ENCODE measurements at places on chromosomes 13 and 19.

DNA sequence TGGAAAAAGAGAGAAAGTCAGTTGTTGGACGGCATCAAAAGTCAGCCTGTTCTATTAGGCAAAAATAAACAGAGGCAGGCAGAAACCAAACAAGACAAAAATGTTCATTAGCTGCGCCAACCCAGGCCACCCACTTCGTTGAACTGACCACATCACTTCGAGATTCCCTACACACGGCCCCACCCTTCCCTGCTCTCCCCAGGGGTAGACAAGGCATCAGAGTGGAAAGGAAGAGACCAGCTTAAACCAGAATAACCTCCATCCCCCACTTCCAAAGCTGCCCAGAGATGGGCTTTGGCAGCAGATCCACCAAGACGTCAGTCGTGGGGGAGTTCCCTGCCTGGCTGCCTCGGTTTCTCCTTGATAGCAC lies 204.6 kb upstream of the TSHZ3 start:
- DNase-seq, result no peak

DNA sequence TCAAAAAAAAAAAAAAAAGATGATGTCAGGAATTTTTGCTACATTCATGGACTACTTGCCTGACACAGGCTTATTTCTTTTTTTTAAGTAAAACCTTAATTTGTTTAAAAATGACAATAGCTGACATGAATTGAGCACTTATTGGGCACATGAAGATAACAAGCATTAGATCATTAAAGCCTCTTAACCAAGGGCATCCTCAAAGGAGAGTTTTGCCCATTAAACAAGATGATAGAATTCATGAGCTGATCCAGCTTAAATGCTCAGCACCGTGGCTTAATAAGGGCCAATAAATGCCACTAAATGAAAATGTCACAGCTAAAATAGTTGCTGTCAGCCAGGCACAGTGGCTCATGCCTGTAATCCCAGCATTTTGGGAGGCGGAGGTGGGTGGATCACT lies 19.3 kb downstream of the FBXO17 start:
- DNase-seq, result no peak

- DNase-seq, result no peak
Observed at GRCh38 chr19:43584484-43584883, 8.9 kb downstream of the PINLYP start.

DNA sequence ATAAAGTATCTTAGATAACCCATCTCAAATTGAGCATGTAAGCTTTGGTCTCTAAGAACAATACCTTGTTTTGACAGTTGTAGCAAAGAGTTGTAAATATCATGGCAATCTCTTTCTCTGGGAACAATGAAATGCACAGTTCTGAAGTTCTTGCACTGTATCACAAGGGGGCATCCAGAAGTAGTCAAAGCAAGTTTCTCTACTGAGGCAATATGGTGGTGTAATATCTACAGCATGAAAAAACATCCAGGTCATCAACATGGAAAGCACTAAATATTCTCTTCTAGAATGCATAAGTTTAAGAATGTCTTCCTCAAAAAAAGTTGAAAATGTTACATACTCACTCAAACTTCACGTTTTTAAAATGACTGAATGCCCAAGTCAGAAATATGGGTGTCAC lies 19.6 kb downstream of the MTMR6 start:
- DNase-seq, result no peak

DNA sequence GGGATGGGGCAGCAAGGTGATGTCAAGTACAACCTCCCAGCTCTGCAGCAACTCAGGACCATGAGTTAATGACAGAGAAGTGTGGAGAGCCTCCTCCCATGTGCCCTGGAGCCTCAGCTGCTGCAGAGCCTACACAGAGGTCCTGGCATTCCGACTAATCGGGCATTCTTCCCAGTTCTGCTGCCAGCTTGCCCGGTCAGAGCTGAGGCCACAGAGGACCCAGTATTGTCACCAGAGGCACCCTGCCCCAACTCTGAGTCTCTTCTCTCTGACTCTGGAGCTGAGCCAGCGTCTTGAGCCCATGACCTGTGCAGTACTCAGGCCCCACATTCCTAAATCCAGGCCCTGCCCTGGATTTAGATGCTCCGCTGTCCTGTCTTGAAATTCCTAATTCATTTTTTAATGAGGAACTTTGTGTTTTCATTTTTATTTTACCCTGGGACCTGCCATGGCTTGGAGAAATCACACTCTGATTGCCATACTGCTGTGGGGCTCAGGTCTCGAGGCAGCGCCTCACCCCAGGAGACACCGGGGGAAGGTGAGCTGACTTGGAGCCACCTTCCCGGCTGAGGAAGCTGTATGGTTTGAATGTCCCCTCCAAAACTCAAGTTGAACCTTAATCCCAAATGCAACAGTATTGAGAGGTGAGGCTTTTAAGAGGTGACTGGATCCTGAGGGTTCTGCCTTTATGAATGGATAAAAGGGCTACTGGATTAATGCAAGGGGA lies 144.9 kb upstream of the ZNF507 start:
- DNase-seq, result no peak

DNA sequence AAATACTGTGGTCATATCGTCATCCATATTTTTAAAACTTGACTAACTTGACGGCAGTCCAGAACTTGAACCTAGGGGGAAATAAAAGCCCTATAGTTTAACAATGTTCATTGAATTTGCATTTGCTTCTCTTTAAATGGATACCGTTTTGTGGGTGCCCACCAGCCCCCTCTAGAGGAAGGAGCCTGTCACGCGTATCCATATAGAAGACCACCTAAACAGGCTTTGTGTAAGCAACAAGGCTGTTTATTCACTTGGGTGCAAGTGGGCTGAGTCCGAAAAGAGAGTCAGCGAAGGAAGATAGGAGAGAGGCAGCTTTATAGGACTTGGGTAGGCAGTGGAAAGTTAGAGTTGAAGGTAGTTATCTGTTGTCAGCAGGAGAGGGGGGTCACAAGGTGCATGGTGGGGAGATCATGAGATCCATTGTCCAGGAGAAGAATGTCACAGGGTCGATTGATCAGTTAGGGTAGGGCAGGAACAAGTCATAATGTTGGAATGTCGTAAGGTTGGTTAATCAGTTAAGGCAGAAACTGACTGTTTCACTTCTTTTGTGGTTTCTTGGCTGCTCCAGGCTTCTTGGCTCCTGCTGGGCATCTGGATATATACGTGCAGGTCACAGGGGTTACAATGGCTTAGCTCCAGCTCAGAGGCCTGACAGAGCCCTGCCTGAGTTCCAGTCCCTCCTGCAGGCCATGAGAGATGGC lies 42.5 kb upstream of the ANKRD10 start:
- DNase-seq, result no peak

DNA sequence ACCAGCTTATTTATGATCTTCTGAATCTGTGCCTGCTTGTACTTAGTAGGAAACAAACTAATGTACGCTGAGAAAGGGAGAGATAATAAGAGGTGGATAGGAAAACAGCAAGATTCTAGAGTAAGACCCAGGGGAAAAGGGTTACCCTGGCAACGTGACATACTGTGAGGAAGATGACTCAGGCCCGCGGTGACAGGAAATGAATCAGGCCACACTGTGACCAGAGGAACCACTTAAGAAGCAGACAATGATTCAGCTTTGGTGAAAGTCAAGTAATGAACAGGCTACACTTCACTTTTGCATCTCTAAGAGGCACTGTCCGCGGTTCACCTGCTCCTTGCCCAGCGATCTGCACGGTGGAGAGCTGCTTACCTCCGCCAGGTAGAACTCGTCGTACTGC lies 158.2 kb downstream of the NALCN start:
- peak; percentile 41 for DNase-seq

- no peak for DNase-seq
Observed at GRCh38 chr19:34794066-34794960, 21.3 kb upstream of the ZNF599 start.

- no peak for DNase-seq
Observed at GRCh38 chr13:45892513-45892912, 41.0 kb upstream of the SIAH3 start.

DNA sequence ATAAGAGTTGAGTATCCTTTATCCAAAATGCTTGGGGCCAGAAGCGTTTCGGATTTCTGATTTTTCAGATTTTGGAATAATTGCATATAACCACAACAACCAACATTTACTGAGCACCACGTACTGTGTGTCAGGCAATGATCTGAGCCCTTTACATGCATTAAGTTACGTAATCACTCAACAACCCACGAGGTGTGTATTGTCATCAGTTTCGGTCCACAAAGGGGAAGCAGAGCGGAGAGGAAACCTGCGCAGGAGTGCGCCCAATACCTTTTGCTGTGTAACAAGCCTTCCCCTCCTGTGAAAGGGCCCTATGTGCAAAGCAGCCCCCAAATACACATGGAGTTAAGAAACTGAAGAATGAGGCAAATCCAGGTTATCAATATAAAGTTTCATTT lies 20.7 kb upstream of the NLRP12 start:
- DNase-seq, result no peak

DNA sequence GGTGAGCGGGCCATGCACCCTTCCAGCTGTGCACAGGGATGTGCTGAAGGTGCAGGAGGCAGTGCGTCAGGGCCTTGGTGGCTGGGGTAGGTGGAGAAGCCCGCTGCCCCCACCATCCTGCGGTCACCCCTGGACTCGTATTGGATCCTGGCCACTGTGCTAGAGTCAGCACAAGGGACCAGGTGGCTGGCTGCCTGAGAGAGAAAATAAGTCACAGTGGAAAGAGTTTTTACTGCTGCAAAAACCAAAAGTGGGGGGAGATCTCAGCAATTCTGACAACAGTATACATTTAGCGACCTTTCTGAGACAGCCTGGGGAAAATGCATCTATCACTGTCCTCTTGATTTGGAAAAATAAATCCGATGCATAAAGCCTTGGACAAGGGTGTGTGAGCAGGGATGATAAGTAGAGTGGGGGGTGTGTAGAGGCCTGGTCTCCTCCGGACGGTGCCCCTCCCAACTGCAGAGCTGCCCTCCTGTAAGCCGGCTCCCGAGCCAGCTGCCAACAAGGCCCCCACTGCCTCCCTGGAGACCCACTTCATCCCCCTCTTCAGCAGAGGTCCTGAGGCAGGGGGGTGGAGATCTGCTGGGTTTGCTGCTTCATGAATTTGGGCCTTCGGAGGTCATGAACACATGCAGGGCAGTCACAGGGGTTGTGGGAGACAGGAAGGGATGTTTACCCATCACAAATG lies 84.2 kb downstream of the SLC7A1 start:
- no peak for DNase-seq

DNA sequence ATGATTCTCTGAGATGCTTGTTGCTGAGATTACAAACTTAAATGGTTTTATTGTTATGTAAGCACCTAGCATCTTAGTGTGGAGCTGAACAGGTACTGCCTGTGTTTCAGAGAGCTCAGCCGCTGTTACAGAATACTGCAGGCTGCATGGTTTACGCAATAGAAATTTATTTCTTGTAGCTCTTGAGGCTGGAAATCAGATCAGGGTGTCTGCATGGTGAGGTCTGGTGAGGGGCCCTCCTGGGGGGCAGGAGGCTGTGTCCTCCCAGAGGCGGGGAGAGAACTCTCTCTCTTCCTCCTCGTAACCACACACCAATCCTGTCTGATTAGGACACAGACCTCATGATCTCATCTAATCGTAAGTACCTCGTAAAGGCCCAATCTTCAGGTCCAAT lies 13.1 kb downstream of the ATP11A start:
- DNase-seq, result no peak

- no peak for DNase-seq
Observed at GRCh38 chr13:110382229-110382628, 75.1 kb downstream of the COL4A2 start.

- no peak for DNase-seq
Observed at GRCh38 chr13:51770681-51771417, 33.1 kb downstream of the DHRS12 start.

DNA sequence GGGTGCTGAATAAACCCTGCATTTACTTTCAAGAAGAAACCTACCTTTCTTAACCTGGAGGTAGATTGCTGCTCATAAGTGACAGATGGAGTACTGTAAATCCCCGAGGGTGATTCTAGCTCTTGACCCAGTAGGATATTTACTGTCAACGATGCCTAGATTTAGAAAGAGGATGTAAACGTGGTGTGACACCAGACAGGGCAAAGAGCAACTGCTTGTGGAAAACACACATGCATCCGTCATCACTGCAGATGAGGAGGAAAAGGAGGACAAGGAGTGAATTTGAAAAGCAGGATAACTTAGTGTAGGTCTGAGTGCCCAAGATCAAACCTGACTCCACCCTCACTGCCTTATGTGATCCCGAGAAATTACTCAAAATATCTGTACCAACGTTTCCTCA lies 9.8 kb upstream of the CLN5 start:
- no peak for DNase-seq

DNA sequence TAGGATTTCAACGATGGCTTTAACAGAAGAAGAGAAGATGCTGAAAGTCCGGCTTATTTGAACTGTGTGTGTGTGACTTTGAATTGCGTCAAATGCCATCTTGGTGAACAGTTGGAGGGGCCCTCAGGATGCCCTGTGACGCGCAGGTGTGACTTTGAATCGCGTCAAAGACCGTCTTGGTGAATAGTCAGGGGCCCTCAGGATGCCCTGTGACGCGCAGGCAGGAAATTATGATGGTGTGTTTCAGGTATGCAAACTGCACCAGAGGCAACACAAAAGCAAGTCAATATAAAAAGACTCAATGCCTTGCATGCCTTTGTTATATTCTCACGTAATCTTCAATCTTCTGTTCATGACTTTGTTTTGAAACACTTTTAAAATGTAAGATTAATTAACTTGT lies 29.2 kb downstream of the ATP11A start:
- no peak for DNase-seq

DNA sequence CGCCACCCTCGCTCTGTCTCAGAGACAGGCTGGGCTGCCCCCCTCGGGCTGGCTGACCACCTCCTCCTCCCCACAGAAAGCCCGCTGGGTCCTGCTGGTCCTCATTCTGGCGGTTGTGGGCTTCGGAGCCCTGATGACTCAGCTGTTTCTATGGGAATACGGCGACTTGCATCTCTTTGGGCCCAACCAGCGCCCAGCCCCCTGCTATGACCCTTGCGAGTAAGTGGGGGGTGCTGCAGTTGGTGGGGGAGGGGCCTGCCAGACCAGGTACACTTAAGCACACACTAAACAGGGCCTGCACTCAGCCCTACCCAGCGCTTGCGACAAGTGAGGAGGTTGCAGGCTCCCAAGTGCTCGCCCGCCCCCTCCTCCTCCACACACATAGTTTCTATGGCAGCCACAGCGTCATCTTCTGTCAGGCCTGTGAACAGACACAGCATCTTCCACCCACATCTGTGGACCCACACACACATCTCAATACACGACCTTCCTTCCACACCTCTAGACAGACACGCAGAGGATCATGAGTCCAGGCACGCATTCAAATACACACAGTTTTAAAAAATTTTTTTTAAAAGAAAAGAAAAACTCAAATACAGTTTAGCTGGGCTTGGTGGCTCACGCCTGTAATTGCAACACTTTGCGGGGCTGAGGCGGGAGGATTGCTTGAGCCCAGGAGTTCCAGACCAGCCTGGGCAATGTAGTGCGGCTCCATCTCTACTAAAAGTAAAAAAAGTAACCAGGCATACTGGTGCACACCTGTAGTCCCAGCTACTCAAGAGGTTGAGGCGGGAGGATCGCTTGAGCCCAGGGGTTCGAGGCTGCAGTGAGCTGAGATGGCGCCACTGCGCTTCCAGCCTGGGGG lies 18.4 kb downstream of the PLD3 start:
- no peak for DNase-seq

GRCh38 chr13:27313770-27314169 lies 43.1 kb downstream of the RASL11A start:
- DNase-seq, result no peak

- DNase-seq, result no peak
Observed at GRCh38 chr19:45473682-45474605, 6.1 kb downstream of the FOSB start.

- no peak for DNase-seq
Observed at GRCh38 chr13:41802684-41803444, 158.0 kb downstream of the VWA8 start.

Measured in stimulated activated CD4-positive, alpha-beta T cell treated with anti-CD3 and anti-CD28 coated beads, Interleukin-4, amount 100 ng/mL, for 24 hours (primary cell).